ENCODE measurements at places on chromosomes 4 and X.

DNA sequence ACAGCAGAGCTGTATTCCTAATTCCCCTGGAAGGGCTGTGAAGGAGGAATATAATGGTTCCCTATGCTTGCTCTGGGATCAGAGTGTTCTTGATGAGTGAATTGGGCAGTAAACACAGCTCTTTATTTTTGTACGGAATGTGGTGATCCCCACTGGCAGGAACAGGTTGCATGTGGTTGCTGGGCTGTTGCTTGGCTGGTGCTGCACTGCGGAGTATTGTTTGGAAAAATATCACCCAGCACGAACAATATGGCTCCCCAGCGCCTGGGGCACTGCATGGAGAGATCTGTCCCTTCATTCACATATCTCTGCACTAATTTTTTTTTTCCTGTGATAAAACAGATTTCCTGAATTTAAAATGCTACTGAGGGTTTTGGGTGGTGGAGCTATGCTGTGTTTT is 119.7 kb downstream of the MGST2 start:
- DNase-seq = no peak

DNA sequence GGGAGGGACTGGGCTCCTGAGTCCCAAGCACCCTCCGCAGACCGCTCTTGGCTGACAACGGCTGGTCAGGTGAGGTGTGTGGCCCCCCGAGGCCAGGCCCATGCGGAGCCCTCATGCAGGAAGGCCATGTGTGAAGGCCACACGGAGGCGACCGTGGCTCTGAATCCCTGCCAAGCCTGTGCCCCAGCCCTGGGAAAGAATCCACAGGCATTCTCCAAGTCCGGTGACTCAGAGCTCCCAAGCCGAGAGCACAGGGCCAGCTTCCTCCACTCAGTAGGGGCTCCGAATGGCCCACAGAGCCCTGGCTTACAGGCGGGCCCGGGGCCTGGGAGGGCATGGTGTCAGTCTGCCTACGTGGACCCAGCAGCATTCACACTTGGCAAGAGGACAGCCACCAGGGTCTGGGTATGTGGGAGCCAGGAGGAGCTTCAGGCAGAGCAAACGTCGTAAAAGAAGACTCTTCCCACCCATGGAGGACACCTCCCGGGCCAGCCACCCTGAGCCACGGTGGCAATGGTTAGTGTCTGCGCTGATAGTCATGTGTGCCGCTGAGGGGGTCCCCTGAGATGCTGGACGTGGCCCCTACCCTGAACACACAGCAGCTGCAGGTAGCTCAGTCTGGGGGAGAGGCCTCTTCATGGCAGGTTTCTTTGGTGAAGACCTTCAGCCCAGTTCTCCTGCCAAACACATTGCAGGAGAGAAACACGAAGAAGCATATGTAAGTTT is 105.7 kb downstream of the PSAPL1 start:
- no peak for DNase-seq

DNA sequence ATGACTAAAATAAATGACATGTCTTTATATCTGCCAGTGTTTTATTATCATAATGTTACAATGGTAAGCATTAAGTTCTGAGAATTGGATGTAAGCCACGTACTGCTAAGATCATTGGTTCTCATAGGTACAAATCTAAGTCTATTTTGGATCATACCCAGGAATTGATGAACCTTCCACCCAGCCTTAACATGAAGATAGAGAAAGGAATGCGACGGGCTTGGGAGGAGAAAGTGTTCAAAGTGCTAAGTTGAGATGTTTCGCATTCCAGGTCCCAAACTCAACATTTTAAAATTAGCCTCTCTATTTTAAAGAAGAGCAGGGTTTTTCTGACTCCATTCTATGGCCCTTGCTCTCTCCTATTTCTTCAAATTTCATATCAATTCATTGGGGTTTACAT is 54.9 kb upstream of the FRAS1 start:
- no peak for DNase-seq

DNA sequence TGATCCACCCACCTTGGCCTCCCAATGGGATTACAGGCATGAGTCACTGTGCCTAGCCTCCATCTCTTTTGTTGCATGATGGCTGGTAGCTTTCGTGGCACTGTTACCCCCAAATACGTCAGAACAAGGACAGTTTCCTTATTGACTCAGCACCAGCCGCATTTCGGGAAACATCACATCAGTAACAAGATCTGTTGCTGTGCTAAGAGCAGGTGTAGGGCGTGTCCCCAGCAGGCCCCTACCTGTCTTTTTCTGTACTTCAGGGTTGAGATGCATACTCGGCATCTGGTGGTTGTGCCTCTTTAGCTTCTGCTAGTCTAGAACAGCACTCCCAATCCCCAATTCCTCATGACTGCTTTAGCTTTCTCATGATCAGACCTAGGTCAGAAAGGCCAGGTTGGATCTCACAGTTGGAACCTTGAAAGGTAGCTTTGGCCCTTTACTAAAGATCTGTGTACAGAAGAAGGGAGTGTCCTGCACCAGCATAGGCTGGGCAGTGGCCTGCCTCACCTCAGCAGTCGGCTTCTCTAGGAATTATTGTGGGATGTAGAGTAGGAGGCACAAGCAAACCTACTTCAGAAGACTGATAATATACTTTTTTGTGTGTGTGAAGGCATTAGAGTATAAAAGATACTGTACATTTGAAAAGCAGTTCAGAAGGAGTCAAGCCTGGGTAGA is 36.8 kb downstream of the NSD2 start:
- no peak for DNase-seq

DNA sequence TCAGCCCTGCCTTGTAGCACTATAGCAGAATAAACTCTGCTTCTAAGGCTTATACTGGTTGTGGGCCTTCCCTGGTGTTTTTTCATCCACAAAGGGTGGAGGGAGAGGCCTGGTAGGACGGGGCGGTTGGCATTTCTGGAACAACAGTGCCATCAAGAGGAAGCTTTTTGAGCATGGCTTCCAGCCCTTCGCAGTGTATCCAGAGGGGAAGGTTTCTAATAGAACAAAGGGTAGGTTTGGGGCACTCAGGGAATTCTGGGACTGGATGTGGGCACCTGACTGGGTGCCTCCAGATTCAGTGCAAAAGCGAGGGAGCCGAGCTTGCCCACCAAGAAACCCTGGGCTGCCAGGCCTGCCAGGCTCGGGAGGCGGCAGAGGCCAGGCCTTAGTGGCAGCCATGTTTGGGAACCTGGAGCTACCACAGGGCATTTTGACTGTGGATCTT is 229.6 kb upstream of the AGTR2 start:
- DNase-seq = peak; percentile 74

- no peak for DNase-seq
Measured at GRCh38 chrX:40303256-40304077, 205.7 kb upstream of the BCOR start.

GRCh38 chr4:100836929-100837328 is 319.1 kb upstream of the EMCN start:
- DNase-seq = no peak

DNA sequence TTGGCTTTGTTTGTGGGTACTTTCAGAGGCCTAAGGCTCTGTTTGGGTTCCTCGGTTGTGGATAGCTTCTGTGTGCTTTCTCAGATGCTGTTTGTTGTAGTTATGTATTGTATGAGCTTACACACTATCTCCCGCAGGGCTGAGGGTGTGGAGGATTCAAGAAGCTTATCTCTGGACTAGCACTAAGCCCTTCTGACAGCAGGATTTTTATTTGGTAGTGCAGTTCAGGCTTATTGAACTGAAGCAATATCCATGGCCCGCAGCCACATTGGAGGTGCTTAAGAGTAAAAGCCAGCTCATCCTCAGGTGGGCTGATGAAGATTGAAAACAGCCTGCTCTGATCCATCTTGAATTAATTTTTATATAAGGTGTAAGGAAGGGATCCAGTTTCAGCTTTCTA is 128.2 kb downstream of the RASGEF1B start:
- no peak for DNase-seq

- no peak for DNase-seq
Measured at GRCh38 chrX:44305921-44306320, 37.6 kb downstream of the EFHC2 start.

GRCh38 chrX:39331082-39331704 is 529.9 kb downstream of the MID1IP1 start:
- no peak for DNase-seq

DNA sequence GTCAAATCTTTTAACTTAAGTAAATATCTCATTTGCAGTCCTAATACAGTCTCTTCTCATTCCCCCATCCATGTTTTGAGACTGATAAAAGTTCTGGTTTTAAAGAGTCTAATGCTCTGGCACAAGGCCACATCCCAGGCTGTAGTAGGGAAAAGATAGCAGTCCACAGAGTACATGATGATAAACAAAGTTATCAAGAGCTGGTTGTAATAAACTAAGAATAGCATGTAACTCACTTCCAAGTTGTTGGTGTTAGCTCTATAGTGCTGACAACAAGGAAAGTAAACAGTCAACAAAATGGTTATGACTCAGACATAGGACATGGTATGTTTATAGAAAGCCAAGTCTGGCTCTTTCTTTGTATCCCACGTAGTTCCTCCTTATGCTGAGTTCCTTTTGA is 21.8 kb upstream of the AREG start:
- DNase-seq = no peak

DNA sequence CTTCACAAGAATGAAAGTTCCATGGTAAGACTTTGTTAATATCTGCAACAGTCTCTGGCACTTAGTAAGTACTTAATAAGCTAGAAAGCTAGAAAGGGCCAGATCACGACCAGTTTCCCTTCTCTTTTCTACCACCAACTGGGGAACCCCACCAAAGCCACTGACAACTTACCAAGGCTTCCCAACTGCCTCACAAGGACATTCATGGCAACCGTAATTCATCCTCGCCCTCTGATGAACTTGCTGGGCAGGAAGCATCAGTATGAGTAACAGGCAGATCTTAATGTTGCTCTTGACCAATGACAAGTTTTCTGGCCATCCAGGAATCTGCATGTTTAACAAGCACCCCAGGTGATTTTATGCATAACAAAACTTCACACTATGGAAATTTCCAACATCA is 23.2 kb upstream of the ZCCHC13 start:
- DNase-seq = no peak

DNA sequence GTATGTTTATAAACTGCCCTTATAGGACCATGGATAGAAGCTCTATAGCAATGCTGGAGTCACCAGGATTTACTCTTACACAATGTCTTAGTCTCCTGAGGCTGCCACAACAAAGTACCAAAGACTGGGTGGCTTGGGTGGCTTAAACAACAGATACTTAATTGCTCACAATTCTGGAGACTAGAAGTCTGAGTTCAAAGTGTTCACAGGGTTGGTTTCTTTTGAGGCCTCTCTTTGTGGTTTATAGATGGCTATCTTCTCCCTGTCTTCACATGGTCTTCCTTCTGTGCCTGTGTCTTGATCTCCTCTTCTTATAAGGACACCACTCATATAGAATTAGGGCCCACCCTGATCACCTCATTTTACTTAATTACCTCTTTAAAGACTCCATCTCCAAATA is 2.0 kb upstream of the TRPC3 start:
- DNase-seq = no peak
